Skeletal muscle cell (primary cell): ENCODE measurements at places on chromosomes 12 and 14.

- no peak for DNase-seq
Measured at GRCh38 chr14:99515301-99516155, 34.3 kb downstream of the CCNK start.

DNA sequence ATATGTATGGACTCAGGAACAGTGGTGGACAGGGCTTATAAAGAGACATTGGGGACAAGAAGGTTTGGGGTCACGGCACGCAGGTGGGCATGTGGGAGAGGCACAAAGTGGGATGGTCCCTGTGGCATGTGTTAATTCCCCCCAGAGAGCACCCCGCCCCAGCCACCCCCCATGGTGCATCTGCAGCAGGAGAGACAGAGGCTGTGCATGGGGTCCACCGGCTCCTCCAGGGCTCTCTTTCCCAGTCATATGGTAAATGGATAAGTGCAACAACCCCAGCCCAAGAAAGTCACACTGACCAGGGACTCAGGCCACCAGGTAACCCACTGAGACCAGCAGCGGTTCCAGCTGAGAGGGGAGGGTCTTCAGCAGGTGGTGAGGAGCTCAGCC lies 242.1 kb downstream of the BCL11B start:
- no peak for DNase-seq

DNA sequence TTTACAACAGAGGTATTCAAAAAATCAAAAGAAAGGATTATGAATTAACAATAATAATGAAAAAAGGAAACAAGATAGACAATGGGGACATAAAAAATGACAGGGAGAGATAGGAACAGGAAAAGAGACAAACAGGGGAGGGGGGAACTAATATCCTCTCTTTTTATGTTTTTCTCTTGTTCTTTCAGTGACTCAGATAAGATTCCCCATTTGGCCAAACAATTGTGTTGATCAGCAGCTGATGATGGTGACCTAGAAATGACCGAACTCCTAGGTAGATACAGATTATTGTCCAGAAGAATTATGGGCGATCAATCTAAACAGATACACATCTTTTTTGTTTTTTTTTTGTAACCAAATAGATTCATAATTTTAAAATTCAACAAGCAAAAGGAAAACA lies 1277.2 kb upstream of the FLRT2 start:
- no peak for DNase-seq

GRCh38 chr12:84150201-84150600 lies 762.4 kb downstream of the SLC6A15 start:
- no peak for DNase-seq

DNA sequence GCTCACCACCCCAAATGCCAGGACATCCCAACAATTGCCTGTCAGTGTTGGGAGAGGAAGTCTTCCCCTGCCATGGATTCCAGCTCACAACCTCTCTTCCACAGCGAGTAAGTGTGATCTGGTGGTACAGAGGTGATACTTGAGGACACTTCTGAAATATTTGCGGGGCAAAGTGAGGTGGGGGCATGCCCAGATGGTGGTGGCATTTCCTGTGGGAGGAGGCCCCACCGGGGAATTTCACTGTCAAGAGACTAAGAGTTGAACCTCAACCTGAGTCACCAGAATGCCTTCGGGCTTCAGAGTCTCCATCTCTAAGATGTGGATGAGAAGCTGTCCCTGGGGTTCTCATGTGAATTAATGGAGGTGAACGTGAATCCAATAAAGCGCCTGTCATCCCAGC lies 122.3 kb upstream of the RFLNA start:
- DNase-seq: no peak

- no peak for DNase-seq
Measured at GRCh38 chr12:66269142-66269541, 33.2 kb upstream of the HELB start.

- no peak for DNase-seq
Measured at GRCh38 chr14:106652494-106652893, 1126.1 kb downstream of the TMEM121 start.

DNA sequence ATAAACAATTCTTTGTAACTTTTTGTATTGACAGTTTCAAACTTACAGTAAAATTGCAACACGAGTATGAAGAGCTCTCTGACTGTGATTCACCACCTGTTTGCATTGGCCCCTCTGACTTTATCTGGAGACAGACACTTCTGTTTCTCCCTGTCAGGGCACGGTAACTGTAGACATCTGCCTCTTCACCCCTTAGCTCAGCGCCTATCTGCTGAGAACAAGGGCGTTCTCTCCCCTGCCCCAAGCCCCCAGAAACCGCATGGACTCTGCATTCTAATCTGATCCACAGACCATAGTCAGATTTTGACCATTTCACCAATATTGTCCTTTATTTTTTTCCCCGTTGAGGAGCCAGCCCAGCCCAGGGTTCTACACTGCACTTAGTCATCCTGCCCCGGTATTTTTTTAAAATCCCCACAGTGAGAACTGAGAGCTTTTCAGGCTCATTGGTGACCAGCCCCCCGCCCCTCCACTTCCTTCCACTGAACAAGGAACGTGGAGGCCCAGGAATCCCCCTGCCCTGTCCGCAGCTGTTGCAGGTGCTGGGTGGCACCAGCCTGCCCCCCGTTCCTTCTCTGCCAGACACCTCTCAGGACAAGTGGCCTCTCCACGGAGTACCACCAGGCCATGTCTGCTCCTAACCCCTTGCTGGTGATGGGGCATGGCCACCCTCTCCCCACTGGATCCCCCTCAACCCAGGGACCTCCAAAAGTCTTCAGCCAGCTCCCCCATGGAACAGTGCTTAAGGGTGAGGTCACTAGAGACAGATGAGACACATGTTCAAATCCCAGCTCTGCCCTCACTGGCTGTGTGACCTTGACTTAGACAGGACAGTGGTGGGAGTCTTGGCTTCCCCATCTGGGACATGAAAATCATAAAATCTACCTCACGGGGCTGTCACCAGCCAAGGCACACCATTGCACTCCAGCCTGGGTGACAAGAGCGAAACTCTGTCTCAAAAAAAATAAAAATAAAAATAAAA lies 11.2 kb downstream of the RHOF start:
- no peak for DNase-seq

- no peak for DNase-seq
Measured at GRCh38 chr12:82866946-82867345, 180.2 kb downstream of the TMTC2 start.

- DNase-seq: no peak
Measured at GRCh38 chr14:105059035-105059924, 6.0 kb downstream of the GPR132 start.

- DNase-seq: no peak
Measured at GRCh38 chr12:127600211-127600610, 666.8 kb upstream of the TMEM132C start.

- no peak for DNase-seq
Measured at GRCh38 chr12:96305665-96306064, 94.6 kb downstream of the CDK17 start.

DNA sequence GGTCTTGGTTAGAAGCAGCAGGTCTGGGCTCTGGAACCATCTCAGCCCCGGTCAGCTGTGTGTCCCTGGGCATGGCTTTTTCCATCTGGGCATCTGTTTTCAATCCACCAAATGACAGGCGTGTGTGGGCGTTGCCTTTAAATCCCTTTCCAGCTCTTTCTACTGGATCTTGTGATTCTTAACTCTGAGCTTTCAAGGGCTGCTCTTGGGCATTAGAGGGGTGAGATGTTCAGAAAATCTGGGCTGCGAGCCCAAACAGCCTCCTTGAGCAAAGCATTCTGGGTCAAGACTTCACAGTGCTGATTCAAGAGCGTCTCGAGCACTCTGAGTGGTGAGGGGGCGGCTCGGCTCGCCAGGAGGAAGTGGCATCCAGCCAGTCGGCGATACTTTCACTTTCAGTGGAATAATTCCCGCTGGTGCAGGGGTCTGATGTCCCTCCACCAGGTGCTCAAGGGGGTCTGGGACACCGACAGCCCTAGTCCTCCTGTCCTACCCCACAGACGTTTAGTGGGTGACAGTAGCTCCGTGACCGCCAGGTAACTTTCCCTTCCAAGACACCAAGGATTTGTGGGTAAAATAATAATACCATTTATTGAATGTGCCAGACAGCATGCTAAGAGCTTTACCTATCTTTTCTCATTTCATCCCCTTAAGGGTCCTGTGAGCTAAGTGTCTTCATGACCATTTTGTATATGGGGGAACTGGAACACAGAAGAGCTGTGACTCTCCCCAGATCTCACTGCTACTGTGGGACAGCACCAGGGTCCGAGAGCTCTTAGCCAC lies 114.0 kb downstream of the PLXNC1 start:
- peak; percentile 95 for DNase-seq

- no peak for DNase-seq
Measured at GRCh38 chr12:125129179-125129571, 63.9 kb downstream of the AACS start.

- DNase-seq: no peak
Measured at GRCh38 chr14:99602788-99603415, 1.1 kb downstream of the CCDC85C start.

DNA sequence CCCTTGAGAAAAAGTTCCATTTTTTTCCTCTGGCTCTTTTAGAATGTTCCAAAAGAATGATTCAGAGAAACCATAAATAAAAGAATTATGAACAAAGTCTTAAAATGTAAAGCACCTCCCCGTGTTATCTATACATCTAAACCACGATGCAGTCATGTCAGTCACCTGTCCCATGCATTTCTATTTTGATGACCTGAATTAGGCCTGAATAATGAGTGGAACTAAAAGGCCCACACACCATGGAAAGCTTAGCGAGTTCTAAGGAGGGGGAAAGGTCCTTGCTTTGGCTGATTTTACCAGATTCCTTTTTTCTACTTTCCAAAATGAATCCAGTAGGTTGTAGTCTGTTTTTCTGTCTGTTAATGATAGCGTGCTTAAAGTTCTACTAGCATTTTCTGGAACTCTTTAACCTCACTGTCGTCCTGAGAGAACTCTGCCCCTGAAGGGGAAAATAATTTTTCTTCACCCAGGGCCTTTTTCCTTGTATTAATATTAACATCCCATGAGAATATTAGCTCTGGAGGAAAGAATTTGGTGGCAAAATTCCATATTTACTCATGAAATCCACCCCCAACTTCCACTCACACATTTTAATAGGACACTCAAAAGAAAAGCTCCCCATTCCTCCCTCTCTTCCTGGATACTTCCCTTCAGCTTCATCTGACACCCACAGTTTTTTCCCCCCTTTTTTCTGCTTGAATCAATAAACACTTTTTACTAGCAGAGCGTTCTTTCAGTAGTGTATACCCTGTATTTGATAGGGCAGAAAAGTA lies 266.3 kb upstream of the DIO2 start:
- DNase-seq: no peak

- peak; percentile 41 for DNase-seq
Measured at GRCh38 chr12:7501031-7501588, 2.5 kb downstream of the CD163 start.

GRCh38 chr12:47725893-47726292 lies 603 bp upstream of the ENDOU start:
- DNase-seq: peak; percentile 57

DNA sequence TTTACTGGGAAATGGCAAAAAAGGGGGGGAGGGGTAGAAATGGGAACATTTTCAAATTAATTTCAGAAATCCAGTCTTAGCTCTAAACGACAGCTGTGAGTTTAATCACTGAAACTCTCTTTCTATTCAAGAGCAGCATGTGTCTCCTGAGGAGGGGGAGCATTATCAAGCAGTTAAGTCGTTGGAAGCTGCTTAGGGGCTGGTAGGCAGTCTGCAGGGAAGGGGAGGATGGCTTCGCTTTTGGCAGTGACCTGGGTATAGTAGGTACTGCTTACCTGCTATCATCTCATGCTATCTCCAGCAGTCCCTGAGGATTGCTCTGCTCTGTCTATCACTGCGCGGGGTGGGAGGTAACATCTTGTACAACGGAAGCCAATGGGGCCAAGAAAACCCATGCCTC lies 567.4 kb downstream of the NRXN3 start:
- DNase-seq: no peak

DNA sequence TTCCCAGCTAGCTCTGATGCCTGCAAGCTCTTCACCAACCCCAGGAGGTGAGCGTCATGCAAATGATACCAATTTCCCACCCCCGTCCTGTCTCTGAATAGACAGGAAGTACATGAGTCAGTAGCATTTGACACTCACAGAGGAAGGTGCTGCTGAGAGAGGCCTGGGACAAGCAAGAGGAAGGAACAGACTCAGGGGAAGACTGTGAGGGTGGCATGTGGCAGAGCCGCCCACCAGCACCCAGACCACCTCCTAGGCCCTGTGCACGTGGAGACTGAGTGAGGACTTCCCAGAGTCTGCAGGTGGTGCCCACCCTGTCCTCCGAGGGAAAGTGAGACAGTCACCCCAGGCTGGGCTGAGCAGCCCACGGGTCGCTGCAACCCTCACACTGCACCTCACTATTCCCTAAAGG lies 199.5 kb upstream of the SFSWAP start:
- DNase-seq: peak; percentile 3
